HCT116 (cell line): ENCODE measurements at places on chromosomes 16 and 17. TPM values are rescaled to one million over a fixed set of nuclear protein-coding genes. Genes with fewer than 3 reads are reported as not detected.
A peak's percentile ranks its signal among the peaks of the same experiment; 100 is the strongest.

- DNase-seq: no peak
Observed at GRCh38 chr17:39920218-39921210, 2.1 kb upstream of the GSDMB start.

DNA sequence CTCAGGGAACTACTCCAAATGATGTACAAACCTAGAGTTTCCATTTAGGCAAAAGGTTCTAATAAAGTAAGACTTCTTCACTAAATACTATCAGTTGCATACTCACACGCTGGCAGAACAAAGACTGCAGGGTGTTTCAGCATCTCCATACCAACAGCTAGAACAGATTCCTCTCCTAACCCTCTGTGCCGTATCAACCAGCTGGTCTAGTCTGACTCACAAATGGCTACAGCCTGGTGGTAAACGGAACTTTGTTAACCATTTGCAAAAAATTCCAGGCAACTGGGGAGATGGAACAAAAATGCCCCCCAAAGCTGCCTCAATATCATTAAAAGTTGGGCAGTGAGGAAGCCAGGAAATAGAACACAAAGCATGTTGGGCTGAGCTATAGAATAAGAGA is 217.1 kb downstream of the GRIN2A start:
- DNase-seq: no peak

DNA sequence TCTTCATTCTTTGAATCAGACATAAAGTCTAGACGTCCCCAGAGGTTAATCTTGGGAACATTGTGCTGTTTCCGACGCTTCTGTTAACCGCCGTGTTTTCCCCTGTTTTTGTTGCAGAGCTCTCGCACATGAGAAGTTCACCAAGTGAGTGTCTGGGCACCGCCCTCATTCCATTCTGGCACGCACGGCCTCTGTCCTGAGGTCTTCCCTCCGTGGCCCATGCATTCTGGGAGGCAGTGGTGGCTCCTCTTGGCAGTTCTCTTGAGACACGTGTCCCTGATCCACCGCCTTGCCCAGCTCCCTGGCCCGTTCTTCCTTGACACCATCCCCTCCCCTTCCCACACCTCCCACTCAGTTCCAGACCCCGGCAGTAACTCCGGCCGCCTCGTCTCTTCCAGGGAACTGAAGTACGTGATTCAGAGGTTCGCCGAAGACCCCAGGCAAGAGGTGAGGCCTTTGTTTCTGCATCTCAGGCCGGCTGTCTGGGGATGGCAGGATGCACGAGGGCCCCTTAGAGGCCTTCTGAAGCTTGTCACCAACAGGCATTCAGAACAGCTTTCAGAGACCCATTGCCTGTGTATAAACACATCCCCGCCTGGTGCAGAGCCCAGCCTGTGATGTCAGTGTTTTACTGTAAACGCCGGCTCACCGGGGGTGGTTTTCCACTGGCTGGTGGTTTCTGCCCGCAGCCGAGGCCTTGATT is 85.9 kb upstream of the PLCG2 start:
- DNase-seq: no peak

DNA sequence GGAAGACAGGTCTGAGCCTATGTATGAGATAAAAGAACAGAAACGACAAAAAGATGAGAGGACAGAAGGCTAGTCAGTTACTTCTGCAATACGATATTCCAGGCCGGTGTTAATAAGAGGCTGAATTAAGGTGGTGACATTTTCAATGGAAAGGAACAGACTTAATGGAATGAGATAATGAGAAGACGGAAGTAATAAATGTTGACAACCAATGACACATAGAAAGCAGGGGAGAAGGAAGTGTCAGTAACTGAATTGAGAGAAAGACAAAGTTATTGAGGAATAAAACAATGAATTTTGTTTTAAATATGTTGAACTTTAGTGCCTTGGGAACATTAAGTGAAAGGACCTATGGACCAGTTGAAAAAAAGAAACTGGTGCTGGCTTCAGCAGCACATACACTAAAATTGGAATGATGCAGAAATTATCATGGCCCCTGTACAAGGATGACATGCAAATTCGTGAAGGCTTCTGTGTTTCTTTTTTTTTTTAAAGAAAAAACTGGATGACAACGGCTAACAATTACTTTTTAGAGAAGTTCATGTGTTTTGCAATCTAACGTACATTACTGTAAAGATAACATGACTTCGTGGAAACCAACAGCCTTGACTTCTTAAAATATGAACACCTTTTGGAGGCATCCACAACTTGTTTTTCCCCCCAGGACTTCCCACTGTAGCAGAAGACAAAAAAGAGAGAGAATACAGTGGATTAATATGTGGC is 18.5 kb upstream of the CPD start:
- DNase-seq: no peak

- no peak for DNase-seq
Observed at GRCh38 chr17:83005639-83006038, 73.8 kb upstream of the METRNL start.

DNA sequence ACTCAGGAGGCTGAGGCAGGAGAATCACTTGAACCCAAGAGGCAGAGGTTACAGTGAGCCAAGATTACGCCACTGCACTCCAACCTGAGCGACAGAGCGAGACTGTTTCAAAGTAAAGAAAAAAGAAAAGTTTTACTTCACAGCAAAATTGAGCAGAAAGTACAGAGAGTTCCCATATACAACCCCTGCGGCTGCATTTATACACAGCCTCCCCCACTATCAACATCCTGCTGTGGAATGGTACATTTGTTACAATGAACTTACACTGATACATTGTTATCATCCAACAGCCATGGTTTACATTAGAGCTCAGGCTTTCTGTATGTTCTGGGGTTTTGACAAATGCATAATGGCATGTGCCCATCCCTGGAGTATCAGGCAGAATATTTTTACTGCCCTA is 2.6 kb upstream of the MTHFSD start:
- DNase-seq: no peak

- no peak for DNase-seq
Observed at GRCh38 chr16:14490235-14490634, 139.8 kb downstream of the PARN start.

GRCh38 chr16:27907457-27907972 is 156.0 kb downstream of the GSG1L start:
- DNase-seq: no peak

GRCh38 chr16:17362183-17362582 is 108.6 kb downstream of the XYLT1 start:
- DNase-seq: no peak

DNA sequence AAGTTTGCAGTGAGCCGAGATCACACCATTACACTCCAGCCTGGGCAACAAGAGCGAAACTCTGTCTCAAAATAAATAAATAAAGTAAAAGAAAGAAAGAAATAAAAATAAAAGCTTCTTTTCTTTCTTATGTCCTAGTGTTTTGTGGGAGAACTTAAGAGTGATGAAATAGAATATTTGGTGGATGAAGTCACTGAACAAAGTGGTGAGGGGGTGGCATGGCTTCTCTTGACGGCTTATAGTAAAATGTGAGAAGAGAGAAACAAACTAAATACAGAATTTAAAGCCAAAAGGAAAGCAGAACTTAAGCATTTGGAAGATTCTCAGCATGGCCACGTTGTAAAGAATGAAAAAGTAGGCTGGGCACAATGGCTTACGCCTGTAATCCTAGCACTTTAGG is 15.3 kb downstream of the SGF29 start:
- DNase-seq: no peak

DNA sequence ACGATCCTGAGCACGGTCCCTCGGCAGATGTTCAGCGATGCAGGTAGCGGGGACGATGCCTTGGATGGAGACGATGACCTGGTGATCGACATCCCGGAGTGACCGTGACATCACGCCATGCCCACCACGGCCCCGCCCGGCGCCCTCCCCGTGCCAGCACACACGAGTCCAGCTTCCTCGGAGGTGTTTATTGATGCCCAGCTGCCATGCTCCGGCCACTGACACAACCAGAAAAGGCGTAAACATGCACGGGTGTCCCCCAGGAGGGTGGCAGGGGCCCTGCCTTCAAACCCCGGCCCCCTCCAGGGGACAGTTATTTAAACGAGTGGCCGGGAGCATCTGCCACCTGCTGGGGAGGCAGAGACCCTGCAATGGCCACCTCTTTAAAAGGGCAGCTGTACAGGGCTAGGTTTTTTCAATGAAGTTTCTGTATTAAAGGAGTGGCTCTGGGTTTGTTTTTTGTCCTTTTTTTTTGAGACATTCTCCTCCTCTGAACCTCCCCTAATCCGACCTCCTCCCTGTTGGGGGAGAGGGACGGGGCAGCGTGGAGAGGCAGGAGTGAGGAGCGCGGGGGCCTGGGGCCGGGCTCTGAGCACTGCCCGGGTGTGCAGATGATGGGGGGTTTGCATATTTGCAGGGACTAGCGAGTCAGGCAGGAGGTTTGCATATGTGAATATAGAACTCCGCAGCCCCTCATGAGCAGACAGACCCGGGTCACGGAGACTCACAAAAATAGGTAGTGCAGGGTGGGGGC is 5.3 kb downstream of the DOC2A start:
- no peak for DNase-seq

GRCh38 chr16:67928561-67929364 is 2.9 kb downstream of the CTRL start:
- peak; percentile 24 for DNase-seq

- no peak for DNase-seq
Observed at GRCh38 chr16:89552913-89553312, 7.6 kb upstream of the RPL13 start.

GRCh38 chr16:86878236-86879080 is 300.1 kb downstream of the FOXL1 start:
- DNase-seq: no peak

- DNase-seq: peak; percentile 61
Observed at GRCh38 chr17:72560303-72561247, 439.8 kb downstream of the SOX9 start.

CBX8 gene
- 29.0 TPM for total RNA-seq

GJD3 gene
- total RNA-seq: not detected

KRTAP4-5 gene
- not detected for total RNA-seq

PNMT gene
- not detected for total RNA-seq

EVPLL gene
- total RNA-seq: not detected

CBFA2T3 gene
- total RNA-seq: 19.1 TPM

CAMTA2 gene
- total RNA-seq: 37.8 TPM
